ENCODE measurements at places on chromosomes 11 and 22.

- DNase-seq = no peak
Observed at GRCh38 chr11:86978756-86979608, 23.8 kb upstream of the FZD4 start.

DNA sequence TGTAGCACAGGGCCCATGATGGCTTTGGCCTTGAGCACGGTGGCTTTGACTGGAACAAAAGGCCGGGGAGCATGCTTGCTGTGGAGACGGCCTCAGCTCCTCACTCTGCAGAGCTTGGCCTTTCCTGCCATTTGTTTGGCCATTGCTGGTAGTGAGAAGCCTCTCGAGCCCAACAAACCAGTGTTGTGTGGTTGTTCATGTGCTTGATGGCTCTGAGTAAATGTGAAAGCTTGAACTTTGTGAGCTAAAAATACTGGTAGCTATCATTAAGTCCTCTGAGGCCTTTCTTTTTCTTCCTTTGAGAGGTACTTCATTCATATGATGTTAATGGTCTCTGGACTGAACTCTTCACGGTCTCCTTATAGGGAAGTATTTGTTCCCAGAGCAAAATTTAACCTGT, 39.6 kb downstream of the NAT10 start:
- no peak for DNase-seq

DNA sequence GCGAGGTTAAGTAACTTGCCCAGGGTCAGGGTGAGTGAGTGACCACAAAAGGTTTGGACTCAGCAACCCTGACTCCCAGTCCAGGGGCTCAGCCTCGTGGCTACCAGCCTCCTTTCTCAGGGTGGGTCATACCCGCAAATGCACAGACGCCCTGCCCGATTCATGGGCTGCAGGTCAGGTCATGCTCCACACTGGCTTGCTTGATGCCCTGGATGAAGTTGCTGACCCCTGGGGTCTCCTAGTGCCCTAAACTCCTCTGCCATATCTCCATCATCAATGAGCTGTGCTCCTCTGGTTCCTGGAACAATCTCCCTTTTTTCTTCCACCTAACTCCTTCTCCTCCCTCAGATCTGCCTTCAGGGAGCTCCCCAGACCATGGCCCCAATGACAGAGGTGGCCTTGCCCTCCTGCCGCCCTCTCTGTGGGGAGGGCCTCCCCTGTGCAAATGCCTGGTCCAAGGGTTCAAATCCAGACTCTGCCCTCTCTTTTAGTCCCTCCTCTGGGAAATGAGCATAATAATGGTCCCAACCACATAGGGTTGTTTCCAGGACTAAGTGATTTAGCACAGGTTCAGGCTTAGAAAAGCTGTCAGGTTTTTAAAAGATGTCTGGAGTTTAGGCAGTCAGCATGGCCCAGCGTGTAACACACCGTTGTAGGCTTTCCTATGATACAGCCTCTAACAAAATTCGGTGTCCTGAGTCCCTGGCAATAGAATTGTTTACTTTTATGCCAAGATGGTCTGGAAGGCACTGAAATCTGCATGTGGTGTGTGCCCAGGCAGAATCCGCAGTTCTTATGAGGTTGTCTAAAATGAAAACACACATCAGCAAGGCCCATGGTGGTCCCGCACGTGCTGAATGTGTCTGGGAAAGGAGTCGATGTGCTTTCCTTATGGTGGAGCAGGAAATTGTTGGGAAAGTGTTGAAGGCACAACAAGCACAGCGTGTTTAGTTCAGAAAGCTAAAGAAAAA, 63.6 kb downstream of the CD82 start:
- no peak for DNase-seq

- DNase-seq = no peak
Observed at GRCh38 chr11:123084454-123084853, 22.5 kb upstream of the HSPA8 start.

- DNase-seq = no peak
Observed at GRCh38 chr11:14331476-14332136, 27.4 kb downstream of the RRAS2 start.

- no peak for DNase-seq
Observed at GRCh38 chr11:75480185-75481175, 45.3 kb downstream of the GDPD5 start.

DNA sequence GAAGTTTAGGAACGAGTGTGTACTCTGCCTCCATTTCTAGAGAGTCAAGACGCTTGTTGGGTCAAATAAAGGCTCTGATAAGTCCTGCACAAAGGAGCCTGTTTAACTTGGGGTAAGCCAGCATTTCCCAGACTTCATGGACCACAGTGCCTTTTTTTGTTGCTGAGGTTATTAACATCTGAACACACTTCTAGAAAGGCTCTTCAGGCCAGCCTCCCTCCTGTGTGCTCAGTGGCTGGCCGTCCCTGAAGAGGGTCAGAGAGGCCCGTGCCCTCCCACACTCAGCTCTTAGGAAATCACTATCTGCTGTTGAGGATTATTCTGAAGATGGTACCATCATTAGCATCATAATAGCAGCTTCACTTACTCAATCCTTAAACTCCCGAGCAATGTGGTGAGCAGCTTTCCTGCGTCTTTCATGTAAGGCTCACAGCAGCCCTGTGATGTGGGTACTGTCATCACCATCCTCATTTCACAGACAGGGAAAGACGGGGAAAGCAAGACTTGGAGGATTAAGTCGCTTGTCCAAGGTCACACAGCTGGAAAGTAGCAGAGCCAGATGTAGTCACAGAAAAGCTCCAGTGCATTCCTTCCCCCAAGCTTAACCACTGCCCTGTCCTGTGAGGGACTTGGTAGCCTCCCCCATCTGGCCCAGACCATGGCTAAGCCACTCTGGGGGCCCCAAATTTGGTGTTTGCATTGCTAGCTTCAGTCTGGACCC, 71.3 kb downstream of the TSPAN18 start:
- DNase-seq = no peak

GRCh38 chr22:24389680-24390079, 37.7 kb upstream of the ADORA2A start:
- no peak for DNase-seq

GRCh38 chr22:43811777-43812148, 342 bp downstream of the EFCAB6 start:
- peak; percentile 18 for DNase-seq

DNA sequence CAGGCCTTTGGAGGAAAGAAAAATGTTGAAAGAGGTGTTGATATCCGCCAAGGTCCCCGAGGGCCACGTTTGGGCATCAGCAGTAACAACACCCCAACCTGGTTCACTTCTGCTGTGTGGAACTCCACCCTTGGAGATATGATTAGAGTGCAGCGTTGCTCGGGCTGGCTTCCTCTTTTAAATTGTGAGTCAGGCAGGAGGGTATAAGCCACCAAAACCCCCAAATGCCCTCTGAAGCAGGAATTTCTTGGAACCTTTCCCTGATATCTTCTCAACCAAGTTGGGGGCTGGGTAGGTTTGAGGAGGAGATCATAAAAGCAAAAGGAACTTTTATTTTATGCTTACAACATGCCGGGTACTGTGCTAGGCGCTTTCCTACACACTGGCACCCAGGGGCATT, 6.4 kb upstream of the C11orf96 start:
- DNase-seq = no peak

- DNase-seq = no peak
Observed at GRCh38 chr22:35392357-35392756, 7.6 kb upstream of the MCM5 start.

DNA sequence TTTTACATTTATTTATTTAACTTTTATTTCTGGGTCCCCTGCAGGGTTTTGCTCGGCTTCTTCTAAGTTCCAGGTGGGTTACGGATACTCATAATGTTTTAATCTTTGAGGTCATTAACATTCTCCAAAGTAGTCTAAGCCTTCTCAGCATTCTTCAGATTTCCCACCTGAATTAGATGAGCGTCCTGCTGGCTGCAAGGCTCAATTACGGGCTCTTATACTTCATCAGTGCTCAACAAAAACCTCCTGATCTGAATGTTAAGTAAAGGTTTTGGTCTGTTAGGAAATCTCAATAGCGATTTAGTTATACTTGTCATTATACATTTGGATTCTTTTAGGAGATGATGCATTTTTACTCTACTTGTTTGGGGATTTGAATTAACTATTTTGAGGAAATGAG, 27.3 kb upstream of the NFRKB start:
- DNase-seq = no peak

DNA sequence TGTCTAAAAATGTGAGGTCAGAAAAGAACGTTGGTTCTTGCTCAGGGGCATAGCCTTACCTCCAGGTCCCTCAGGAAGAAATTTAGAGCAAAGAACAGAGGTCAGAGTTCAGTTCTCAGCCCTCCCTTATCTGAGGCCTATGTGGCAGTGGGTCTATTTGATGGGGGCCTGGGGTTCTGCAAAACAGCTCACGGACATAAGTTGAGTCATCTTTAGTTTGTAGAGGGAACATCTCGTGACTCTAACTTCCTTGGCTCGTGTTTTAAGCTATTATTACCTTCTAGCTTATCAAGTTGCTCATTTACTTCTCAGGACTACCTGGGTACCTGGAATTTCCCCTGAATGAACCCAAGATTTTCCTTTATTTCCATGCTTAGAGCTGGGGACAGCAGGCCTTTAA, 91.3 kb upstream of the AMOTL1 start:
- DNase-seq = no peak

- DNase-seq = no peak
Observed at GRCh38 chr11:46238078-46238966, 39.1 kb upstream of the CREB3L1 start.

DNA sequence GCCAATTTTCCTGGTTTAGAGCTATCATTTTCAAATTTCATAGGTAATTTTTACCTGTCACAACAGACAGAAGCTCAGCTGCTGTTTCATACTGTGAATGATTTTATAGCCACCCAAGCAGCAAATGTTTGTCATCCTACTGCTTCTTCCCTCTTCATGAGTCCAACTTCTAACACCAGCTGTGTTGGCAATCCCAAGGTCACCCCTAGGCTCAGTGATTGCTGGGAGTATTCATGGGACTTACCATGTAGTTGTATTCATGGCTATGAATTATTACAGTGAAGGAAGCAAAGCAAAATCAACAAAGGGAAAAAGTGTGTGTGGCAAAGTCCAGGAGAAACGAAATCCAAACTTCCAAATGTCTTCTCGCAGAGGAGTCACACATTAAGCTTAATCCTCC, 28.5 kb downstream of the CUL5 start:
- DNase-seq = no peak

DNA sequence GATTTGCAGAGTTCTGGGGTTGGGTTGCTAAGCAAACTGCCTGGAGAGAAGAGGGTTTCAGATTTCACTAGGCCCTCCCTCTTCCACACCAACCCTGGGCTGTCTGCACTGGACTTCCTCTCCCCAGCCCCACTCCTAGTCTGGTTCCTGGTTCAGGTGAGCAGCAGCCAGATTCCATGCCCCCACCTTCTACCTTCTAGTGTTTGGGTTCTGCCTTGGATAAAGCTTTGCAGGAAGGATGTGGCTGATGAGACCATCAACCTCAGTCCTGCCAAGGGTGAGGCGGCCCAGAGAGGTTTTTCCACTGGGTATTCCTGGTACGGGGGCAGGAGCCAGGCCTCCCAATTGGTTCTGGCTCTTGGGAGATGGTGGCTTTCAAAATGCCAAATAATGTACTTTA, 68.3 kb downstream of the BCR start:
- DNase-seq = no peak

DNA sequence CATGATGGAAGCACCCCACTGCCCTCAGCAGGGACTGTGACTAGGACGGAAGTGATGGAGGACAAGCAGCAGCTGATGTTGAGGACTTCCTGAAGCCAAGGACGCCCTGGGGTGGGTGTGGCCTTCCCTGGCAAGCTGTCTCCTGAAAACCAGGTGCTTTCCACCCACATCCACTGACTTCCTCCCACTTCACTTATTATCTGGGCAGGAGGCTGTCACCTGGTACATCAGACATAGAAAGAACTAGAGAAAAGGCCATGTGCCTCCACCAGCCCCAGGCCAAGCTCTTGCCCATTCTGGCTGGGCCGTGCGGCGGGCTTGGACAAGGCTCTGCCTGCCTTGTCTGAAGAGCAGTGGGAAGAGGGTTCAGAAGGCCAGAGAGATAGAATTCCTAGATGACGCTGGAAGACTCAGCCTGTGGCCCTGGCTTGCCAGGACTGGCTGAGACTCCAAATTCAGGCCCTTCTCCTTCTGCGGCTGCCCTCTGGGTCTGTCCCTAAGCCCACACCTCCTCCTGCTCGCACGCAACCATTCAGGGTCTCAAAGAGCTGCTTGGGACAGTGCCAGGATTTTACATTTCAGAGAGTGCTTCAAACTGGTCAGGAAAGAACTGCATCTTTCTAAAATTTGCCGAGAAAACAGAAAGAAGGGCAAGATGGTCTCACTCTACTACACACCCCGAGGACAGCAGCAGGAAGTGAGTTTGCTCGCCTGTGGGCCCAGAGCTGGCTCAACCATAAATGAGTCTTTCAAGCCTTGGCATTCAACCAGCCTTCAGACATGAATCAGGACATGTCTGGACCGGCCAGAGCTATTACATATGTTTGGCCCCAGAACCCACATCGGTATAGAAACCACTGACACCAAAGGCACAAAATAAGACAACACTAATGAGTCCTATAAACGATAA, 13.3 kb downstream of the ARHGAP1 start:
- peak; percentile 73 for DNase-seq

DNA sequence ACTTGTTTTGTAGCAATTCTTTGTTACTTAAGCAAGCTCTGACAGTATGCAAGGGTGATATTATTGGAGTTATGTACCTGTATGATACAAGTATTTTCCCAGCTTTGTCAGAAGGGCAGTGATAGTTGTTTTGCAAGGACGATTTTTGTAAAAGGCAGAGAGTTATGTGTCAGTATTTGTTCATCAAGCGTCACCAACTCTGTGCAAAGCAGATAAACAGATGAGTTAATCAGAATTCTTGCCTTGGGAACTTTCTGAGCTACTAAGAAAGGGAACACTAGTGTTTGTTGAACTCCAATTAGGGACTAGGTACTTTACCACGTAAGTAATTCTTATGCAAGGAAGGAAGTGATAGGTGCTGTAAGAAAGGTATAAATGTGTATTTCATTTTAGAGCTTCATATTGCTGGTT, 1.4 kb downstream of the USP47 start:
- peak; percentile 75 for DNase-seq

GRCh38 chr11:62682518-62682917, 3.6 kb upstream of the UBXN1 start:
- no peak for DNase-seq

GRCh38 chr11:77152846-77153245, 24.8 kb downstream of the MYO7A start:
- DNase-seq = no peak

DNA sequence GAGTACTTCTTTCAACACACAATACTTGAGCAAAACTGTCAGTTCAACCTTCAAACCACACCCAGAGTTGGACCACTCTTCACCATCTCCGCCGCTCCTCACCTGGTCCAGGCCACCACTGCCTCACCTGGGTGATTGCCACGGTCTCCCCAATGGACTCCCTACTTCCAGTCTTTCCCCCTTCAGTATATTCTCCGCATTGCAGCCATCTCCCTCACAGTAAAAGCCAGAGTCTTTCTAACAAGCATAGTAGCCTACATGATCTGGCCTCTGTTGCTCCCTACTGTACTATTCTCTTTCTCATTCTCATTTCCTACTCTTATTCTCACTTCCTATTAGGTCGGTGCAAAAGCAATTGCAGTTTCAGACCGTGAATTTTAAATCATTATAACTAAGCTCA, 28.5 kb downstream of the AASDHPPT start:
- DNase-seq = no peak

GRCh38 chr22:22125028-22125578, 119.5 kb upstream of the VPREB1 start:
- no peak for DNase-seq

- DNase-seq = no peak
Observed at GRCh38 chr22:38728871-38729796, 23.4 kb downstream of the GTPBP1 start.

GRCh38 chr22:36359470-36359996, 28.2 kb downstream of the MYH9 start:
- no peak for DNase-seq

- DNase-seq = no peak
Observed at GRCh38 chr11:47500121-47500520, 51.2 kb upstream of the RAPSN start.

- peak; percentile 92 for DNase-seq
Observed at GRCh38 chr22:35930933-35931332, 97.7 kb downstream of the RBFOX2 start.
